ENCODE measurements at places on chromosomes 1 and 21.

GRCh38 chr1:233523047-233523446 lies 90.9 kb upstream of the KCNK1 start:
- no peak for DNase-seq

DNA sequence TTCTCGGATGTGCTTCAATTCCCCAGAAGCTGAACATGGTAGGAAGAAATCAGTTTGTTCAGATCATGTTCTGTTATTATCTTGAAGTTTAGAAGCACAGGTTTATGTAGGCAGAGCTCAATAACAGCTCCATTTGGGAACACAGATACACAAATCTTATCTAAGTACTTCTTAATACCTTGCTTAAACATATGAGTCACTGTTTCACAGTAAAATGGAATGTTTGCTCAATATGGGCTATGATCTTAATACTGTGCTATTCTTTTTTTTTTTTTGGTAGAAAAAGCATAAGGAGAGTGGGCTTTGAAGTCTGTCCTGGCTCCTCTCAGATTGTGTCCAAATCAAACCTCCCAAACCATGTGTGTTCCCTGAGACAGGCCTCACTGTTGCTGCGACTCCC lies 13.4 kb downstream of the PROK1 start:
- DNase-seq, result no peak

DNA sequence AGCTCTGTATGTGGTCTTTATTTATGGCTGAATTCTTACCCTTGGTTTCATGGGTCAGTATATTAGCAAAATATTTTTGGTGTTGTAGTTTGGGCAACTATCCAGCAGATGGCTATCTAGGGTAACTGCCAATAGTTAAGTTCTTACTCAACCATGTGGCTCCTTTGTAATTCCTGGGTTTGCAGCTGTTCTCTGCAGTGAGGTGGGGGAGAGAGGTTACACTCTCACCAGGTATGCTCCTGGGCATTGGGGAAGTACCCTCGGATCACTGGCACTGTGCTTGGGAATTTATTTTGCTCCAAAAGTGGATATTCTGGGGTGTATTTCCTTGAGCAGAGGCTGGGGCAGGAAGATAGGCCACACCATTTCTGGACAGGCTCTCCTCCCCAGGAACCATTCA lies 436.7 kb upstream of the TMPRSS15 start:
- no peak for DNase-seq

GRCh38 chr1:201049248-201049831 lies 25.8 kb upstream of the KIF21B start:
- no peak for DNase-seq

GRCh38 chr1:231478811-231479210 lies 49.7 kb upstream of the TSNAX start:
- no peak for DNase-seq

GRCh38 chr1:224867715-224868114 lies 61.8 kb upstream of the DNAH14 start:
- DNase-seq, result no peak

DNA sequence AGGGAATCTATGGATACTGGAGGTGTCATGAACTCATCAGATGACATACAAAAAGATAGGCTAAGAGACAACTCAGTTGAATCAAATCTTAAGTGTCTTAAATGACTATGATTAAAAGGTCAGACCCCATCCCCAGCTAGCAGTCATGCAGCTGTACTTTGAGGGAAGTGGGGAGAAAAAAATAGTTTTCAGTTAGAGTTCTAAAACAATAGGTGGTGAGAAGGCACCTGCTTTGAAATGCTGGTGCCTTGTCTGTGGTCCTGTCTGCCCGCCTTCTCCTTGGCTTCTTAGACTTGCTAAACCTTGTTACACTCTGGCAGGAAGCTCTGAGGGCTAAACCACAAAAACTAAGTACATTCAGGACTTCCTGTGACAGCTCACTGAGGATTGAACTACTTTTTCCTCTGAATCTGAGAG lies 15.3 kb downstream of the CD2 start:
- no peak for DNase-seq

- DNase-seq, result no peak
Measured at GRCh38 chr1:193431265-193431977, 245.0 kb upstream of the B3GALT2 start.

DNA sequence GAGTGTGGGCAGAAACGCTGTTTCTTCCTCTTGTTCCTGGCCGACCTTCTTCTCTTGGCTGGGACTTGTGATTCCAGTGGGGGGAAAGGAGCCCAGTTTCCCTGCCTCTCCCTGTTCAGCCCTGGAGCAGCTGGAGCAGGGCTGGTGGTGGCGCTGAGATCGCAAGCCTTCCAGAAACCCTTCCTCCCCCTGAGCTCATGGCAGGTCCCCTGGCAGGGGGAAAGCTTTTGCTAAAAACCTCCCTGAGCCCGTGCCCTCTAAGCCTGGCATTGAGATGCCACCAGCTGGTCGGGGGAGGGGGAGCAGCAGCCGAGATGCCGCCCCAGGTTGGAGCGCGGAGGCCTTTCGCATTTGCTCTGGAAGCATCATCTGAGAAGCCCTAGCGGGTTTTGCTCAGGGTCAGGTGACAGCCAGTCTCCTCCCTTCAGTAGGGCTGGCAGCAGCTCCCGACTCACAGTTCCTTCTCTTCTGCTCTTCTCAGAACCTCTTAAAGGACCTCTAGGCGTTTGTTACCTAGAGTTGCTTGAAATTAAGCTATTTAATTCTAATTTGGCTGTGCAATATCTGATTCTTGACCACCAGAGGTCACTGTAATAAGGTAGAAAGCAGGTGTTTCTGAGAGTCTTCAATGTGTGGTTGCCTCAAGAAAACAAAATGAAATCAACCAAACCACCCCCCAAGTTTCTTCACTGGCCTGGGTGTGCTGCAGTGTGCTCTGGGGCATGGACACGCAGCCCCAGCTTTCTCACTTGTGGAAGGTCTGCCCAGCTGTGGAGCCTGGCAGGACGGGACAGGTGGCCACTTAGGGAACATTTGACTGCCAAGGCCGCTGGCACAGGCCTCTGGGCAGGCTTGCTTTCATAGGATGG lies 257.3 kb downstream of the CAMTA1 start:
- DNase-seq, result no peak

DNA sequence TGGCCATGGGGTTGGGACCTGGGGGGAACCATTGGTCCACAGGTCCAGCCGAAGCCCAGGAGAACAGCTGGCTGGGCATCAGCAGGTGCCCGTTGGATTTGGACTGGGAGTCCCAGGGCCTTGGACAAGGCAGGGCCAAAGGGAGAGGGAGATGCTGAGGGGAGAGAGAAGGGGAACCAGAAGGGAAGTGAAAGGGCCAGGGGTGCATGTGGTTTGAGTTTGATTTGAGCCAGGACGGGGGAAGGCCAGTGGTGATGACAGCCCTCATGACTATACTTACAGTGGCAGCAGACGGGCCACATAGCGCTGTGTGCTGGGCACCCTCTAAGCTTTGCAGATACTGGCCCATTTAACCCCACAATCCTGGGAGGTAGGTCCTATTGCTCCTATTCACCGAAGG lies 18.8 kb downstream of the AGRN start:
- DNase-seq, result no peak

GRCh38 chr1:192342842-192343241 lies 26.1 kb downstream of the RGS21 start:
- DNase-seq, result no peak

DNA sequence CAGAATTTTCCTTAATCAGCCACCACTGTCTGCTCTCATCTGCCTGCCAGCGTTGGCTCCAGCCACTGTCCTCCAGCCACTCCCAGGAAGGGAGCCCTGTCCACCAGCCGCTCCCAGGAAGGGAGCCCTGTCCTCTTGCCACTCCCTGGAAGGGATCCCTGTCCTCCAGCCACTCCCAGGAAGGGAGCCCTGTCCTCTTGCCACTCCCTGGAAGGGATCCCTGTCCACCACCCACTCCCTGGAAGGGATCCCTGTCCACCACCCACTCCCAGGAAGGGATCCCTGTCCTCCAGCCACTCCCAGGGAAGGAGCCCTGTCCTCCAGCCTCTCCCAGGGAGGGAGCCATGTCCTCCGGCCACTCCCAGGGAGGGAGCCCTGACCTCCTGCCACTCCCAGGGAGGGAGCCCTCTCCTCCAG lies 726.5 kb downstream of the PTPRU start:
- no peak for DNase-seq

GRCh38 chr1:67372136-67372535 lies 58.1 kb downstream of the SERBP1 start:
- no peak for DNase-seq

- DNase-seq, result no peak
Measured at GRCh38 chr1:121516234-121516967, 331.6 kb downstream of the SRGAP2C start.

DNA sequence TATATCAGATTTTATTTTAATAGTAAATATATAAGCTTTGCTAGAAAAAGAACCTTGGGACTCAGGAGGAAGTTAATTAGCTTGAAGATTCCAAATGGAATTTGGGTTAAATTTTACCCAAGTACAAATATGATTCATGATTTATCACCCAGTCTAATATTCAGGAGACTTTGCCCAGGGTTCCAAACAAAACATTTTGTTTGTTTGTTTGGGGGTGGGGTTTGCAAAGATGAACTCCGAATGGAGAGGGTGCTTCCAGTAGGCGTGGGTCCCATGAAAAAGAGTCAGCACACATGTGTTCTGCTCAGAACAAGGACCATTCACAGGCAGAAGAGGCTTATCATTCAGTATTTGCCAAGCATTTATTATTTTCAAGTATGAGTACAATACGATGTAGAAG lies 23.5 kb downstream of the KCNT2 start:
- DNase-seq, result no peak

- DNase-seq, result no peak
Measured at GRCh38 chr1:34779962-34780361, 1.1 kb upstream of the GJB3 start.

DNA sequence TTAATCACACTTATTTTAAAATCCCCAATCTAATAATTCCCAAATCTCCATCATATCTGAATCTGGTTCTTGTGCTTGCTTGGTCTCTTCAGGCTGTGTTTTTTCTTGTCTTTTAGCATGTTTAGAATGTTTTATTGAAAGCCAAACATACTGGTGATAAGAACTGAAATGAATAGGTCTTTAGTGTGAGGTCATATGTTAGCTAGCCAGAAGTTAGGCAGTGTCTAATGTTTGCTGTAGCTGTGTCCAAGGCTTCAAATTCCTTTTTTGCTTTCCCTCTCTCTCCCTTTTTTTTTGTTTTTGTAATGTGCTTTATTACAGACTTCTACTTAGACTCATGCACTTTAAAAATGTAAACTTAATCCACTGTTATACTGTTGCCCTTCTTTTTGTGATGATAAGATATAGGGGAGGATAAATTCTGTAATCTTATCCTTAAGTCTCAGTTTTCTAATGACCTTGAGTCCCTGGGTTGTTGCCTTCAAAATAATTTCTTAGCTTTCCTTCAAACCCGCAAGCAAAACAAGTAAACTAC lies 725.1 kb downstream of the BRINP3 start:
- no peak for DNase-seq

- DNase-seq, result no peak
Measured at GRCh38 chr1:248733566-248733965, 22.0 kb downstream of the LYPD8 start.

- no peak for DNase-seq
Measured at GRCh38 chr1:175578425-175578824, 165.0 kb downstream of the TNR start.

- DNase-seq, result no peak
Measured at GRCh38 chr1:101995984-101996745, 561 bp downstream of the OLFM3 start.

- DNase-seq, result no peak
Measured at GRCh38 chr1:248753708-248754280, 1.8 kb downstream of the LYPD8 start.

GRCh38 chr1:85681087-85681486 lies 27.1 kb downstream of the ZNHIT6 start:
- DNase-seq, result no peak

GRCh38 chr1:233998891-233999290 lies 94.4 kb downstream of the SLC35F3 start:
- no peak for DNase-seq

DNA sequence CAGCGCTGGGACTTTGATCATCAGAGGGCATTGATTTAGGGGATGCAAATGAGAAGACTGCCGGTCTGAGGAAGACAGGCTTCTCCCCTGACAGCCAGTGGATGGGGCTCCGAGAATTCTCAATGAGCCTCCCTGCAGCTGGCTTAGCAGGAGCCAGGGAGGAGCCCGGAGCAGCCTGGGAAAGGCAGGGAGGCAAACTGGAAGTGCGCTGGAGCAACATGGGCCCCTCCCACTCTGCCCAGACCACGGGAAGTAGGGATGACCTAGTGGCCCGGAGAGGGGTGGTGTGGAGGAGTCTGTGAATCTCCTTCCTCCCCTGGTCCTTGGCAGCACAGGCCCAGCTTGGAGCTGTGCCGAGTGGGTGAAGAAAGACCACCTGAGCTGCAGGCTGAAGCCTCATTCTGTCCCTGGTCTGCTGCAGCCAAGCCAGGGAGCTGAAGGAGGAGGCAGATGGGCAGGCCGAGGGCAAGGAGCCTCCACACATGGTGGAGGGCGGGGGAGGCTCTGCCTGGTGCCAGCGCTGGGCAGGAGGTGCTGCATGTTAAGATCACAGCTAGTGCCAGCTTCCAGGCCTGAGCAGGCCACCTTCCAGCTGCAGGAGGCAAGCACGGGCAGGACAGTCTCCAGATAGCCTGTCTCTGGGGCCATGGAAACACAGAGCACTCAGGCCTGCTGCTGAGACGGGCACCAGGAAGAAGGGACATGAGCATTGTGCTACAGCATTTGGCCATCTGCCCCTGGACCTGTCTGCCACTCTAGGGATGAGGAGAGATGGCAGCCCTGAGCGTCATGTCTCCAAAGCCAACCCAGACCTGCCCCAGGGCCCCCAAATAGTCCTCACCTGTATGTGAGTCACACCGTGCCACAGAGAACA lies 12.2 kb upstream of the CLSTN1 start:
- no peak for DNase-seq

DNA sequence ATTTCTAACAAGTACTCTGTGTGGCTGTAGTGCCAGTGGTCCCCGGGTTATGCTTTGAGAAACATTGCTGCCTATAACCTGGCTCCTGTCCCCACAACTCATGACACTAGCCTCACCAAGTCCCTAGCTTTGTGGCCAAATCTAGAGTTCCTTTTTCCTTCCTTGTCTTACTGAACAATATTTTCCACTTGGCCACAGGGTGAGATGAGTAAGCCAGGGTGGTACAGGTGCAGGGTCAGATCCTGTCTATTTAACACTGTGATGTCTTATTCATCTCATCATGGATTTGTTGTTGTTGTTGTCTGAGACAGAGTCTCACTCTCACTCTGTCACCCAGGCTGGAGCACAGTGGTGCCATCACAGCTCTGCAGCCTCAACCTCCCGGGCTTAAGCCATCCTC lies 18.6 kb downstream of the ARMH1 start:
- no peak for DNase-seq

DNA sequence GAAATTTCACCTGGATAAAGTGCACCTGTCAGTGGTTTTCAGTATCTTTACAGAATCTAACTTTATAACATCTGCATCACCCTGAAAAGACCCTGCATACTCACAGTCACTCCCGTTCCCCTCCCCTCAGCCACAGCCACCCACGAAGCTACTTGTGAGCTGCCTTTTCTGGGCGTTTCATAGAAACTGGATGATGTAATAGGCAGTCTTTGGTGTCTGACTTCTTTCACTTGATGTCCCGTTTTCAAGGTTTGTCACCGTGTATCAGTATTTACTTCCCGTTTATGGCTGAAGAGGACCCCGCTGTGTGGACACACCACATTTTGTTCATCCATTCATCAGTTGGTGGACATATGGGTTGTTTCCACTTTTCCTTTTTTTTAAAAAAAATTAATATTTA lies 47.8 kb upstream of the LRRC3 start:
- no peak for DNase-seq

GRCh38 chr1:6961289-6961688 lies 176.0 kb downstream of the CAMTA1 start:
- no peak for DNase-seq

- DNase-seq, result no peak
Measured at GRCh38 chr21:39388811-39389155, 39.9 kb upstream of the HMGN1 start.

Measured in esophagus squamous epithelium (tissue), 5 donors.